NCI-H1436 treated with DMSO at 0.1 percent for 48 hours (cell line): ENCODE measurements at places on chromosomes 6 and 20.

DNA sequence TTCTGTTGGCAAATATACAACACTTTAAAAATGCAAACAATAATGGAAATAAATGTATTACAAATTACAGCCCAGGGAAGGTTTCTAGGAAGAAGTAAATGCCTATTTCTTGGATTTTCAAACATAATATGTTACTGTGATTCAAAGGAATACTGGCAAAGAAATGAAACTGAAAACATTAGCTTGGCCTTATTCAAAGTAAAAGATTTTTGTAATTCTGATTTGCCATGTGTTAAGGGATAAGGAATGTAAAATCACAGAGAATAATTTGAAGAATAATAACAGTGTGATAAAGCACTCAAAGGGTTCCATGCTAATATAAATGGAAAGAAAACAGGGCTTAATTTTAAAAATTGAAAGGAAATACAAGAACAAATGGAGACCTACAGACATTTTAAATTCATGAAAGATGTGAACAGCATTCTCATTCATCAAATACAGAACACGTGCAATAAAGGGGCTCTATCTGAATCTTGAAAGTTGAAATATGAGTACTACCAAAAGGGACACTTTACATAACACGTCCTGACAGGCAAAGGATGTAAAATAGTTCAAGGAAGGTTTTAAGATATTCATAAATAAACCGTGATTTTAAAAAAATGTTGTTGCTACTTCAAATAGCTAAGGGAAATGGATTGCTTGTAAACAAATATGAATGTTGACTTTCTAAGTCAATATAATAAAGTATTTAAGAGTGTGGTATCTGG is 138.1 kb downstream of the RFPL4B start:
- no peak for DNase-seq

- no peak for DNase-seq
Observed at GRCh38 chr20:5535125-5535756, 215.0 kb upstream of the SHLD1 start.

DNA sequence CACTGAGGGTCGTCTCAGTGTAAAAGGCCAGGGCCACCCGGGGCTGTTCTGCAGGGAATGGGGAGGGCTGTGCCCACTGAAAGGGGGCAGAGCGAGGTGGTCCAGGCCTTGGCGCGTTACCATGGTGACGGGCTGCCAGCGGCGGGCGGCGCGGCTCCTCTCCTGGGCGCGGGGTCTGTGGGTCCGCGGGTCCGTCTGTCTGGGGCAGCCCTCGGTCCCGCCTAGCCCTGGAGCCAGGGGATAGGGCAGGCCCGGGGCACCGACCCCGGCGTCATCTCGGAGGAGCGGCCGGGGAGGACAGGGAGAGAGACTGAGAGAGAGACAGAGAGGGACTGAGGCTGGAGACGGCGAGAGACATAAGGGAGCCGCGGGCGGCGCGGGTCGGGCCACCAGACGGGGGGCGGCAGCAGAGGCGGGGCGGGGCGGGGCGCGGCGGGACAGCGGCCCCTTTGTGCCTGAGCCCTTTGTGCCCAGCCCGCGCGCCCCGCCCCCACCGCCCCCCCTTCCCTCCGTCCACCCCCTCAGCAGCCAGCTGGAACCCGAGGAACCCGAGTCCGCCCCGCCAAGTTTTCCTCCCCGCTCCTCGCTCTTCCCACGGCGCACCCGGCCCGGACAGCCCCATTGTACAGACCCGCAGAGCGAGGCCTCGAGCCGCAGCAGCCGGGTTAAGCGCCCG is at the start of gene KIAA1755:
KIAA1755 (minus strand) TSS at position 358 of the 676 bp plus-strand sequence; CDS start at position 123, 235 bp downstream.
- no peak for DNase-seq

DNA sequence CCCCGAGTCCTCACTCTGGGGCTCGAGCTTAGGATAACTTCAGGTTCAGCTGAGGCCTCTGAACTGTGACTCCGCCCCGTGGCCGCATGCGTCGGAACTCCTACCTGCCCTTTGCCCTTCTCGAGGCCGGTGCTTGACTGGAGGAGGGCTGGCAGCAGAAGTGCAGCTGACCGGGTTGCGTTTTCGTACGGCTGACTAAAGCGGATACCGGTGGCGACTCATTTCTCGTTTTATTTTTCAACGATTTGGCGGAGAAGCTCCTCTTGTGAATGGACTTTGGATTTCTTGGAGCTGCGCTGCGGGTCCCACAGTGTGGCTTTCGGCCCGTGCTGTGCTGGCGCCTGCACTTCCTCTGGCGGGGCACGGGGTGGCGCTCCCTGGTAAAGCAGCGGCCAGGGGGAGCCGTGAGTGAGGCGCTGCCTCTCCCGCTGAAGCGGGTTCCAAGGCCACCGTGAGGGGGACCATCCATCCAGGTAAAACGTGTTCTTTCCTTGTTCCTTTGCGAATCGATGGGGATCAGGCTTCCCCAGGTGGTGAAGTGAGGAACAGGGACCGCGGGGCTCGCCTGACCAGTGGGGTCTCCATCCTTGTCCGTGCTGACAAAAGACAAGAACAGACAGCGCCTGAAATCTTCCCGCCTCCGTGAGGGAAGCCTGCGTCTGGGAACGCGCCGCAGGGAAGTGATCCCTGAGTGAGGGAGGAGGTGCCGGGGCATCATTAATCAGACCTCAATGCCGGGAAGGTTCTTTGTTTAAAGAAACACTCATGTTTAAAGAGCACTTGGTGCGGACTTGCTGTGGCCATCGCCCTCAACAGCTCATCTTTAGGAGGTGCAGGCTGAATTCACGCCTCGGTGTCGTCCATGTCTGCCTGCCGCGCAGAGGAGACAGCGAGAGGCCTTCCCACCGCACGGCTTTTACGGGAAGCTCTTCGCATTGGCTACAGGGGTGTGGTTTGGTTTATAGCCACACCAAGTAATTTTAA is 38.8 kb downstream of the ERMARD start:
- DNase-seq, result no peak

DNA sequence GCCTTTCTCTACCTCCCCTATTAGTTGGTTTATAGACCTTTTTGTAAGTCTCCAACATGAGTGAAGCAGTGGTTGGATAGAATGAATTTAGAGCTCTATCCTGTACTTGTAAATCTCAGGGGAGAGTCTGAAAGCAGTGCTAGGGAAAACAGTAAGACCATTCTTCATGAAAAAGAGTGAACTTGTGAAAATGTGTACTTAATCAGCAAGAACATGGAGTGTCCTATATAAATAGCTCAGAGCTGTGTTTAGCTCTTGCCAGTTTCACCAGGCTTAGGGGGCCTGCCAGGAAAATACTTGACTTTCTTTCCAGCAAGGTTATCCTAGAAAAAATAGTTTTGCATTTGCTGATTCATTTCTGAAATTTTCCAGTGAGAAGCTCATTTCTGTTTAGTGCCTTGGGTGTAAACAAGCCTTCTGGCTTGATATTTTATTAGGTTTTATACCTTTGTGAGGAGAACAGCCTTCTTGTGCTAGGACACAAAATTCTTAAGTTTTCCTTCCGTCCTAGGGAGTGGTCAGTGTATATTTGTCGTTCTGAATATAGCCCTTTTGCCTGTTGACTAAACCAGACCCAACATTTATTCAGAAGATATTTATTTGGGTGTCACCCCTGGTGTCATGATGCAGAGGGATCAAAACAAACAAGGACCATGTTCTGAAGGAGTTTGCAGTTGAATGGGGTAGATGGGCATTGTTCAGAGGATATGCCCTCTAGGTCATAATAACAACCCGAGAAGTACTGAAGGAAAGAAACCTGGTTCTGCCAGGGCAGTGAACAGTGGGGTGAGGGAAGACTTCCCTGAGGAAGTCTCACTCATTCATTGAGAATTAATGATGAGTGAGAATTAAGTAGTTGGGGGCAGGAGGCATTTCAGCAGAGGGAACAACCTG is 7.6 kb downstream of the ARFGEF2 start:
- DNase-seq, result no peak

DNA sequence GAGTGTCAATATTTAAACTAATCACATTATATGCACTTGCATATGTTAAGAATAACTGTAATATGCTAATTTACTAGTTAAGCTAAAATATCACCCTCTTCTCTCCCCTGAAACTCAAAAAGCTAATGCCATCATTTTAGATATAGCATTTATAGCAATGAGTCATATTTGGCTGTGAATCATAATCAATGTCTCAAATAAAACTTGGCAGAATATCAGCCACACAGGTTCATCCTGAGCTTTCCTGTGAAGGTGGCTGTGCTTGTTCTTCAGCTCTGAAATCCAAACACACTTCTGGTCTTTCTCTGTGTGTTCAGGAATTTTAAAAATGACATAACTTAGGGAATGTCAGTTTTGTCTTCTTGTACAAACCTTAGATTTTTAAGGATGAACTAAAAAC is 12.8 kb upstream of the PNRC1 start:
- no peak for DNase-seq

- no peak for DNase-seq
Observed at GRCh38 chr6:32954986-32955802, 2.3 kb upstream of the HLA-DMA start.

- DNase-seq, result no peak
Observed at GRCh38 chr6:26022737-26023136, 60.1 kb downstream of the TRIM38 start.

DNA sequence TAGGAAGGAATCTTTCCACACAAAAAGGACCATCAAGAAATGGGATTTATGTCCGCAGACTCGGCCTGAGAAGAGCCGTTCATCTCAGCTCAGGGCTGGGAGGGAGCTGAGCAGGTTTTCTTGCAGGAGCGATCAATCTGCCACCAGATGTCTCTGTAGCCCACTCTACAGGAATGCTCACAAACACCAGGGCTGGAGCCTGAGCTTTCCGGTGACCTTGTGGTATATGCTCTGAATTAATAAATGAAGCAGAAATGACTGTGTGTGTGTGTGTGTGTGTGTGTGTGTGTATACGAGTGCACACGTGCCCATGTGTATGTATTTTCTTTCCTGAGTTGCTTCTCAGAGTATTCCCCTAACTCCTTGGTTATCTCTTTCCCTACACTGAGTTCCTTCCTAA is 12.0 kb downstream of the CD83 start:
- no peak for DNase-seq

DNA sequence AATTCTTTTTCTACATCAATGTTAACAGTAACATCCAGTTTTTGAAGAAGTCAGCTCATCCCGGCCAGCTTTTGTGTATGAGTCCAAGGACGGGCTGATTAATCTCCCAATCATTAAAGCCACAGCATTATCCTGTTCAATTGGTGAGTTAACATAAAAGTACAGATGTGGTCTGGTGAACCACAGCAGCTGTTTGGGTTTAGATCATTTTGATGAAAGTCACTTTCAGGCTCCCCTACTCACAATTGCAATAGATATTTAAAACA is 69.0 kb upstream of the NFATC2 start:
- no peak for DNase-seq

GRCh38 chr6:103769431-103769830 is 1090.3 kb downstream of the HACE1 start:
- DNase-seq, result no peak

DNA sequence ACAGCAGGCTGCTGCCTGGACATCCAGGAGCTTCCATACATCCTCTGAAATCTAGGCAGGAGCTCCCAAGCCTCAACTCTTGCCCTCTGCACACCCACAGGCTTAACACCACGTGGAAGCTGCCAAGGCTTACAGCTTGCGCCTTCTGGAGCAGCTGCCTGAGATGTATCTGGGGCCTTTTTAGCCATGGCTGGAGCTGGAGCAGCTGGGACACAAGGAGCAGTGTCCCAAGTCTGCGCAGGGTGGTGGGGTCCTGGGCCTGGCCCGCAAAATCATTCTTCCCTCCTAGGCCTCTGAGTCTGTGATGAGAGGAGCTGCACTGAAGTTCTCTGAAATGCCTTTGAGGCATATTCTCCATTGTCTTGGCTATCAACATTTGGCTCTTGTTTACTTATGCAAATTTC is 255.0 kb downstream of the DLL1 start:
- no peak for DNase-seq
